CD14-positive monocyte (primary cell): ENCODE measurements at places on chromosomes 3 and 15. TPM values are rescaled to one million over a fixed set of nuclear protein-coding genes. Genes with fewer than 3 reads are reported as not detected.

DNA sequence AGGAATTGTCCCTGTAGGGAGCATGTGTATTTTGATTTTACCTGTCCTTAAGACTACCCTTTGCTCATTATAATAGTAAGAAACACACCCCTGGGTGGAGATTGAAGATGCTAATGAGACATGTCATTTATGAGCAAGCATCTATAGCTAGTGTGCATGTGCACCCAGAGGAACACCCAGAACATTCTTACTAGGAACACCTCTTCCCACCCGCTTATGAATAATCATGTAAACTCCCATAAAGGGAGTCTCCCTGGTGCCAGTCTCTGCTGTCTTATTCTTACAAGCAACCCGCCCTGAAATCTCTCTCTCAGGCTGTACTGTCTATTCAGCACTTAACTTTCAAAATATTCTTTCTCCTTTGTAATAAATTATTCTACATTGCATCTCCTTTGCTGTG is 1227.3 kb downstream of the ROBO1 start:
- no peaks in the 10 kb centered on the region for H3K27me3 ChIP-seq
- DNase-seq, result no peak
- H3K27ac ChIP-seq, result no peak overlapping the region
- no peaks in the 10 kb centered on the region for H3K36me3 ChIP-seq

The DOCK3 gene
- not detected for polyA plus RNA-seq

GRCh38 chr3:58179235-58180098 is 31.3 kb downstream of the DNASE1L3 start:
- no peaks in the 10 kb centered on the region for H3K36me3 ChIP-seq
- H3K27ac ChIP-seq, result no peak overlapping the region
- DNase-seq, result no peak
- no peaks in the 10 kb centered on the region for H3K27me3 ChIP-seq
- H3K4me1 ChIP-seq, result peaks cover 45% of the 10 kb centered on the region

DNA sequence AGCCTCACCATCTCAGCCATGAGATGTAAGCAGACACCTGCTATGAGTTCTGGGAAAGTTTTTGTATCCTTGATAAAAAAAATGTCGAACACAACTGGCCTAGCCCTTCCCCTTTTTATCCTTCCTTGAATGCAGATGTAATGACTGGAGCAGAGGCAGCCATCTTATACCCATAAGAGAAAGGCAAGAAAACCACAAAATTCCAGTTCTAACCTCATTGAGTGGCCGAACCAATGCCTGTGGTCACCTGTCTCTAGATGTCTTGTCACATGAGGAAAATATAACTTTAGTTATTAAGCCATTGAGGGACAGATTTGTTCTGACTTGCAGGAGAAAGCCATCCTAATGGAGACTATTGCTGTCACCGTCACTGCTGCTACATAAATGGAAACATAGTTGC is 80.4 kb upstream of the SLC6A6 start:
- H3K36me3 ChIP-seq, result no peaks in the 10 kb centered on the region
- no peak overlapping the region for H3K4me3 ChIP-seq
- peaks cover 3% of the 10 kb centered on the region for H3K4me1 ChIP-seq

DNA sequence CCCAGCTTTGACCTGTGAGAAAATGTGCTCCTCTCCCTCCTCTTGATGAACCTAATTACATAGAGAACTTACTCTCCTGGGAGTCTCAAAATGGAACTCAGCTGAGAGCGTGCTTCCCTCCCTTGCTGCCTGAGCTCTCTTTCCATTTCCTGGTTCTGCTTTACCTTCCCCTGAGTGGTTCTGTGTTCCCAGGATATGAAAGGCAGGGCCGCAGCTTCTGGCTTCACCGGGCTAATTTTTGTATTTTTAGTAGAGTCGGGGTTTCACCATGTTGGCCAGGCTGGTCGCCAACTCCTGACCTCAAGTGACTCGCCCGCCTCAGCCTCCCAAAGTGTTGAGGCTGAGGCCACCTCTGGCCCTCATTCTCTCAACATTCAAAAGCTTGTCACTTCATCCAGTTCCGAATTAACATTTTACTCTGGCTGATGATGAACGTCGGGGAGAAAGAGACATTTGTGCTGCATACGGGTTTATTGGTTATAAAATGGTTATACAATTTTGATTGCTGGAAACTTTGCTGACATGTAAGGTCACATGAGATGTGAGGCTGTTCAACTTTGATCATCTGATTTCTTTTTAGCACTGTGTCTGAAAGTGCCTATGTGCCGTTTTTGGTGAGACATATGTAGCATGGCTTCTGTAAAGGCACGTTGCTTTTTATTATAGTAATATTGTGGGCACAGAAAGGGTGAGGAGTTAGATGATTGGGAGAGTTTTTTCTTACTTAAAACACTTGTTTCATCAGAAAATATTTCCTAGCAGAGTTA is 6.6 kb downstream of the PLS1 start:
- no peak overlapping the region for H3K27ac ChIP-seq
- H3K36me3 ChIP-seq, result no peaks in the 10 kb centered on the region
- no peaks in the 10 kb centered on the region for H3K27me3 ChIP-seq
- H3K4me3 ChIP-seq, result no peak overlapping the region

The SYNPR gene
- not detected for polyA plus RNA-seq

The TSEN2 gene
- polyA plus RNA-seq, result 3.9 TPM

GRCh38 chr3:83438188-83438587 is 1520.6 kb upstream of the CADM2 start:
- no peaks in the 10 kb centered on the region for H3K36me3 ChIP-seq
- H3K27me3 ChIP-seq, result no peaks in the 10 kb centered on the region
- DNase-seq, result no peak

DNA sequence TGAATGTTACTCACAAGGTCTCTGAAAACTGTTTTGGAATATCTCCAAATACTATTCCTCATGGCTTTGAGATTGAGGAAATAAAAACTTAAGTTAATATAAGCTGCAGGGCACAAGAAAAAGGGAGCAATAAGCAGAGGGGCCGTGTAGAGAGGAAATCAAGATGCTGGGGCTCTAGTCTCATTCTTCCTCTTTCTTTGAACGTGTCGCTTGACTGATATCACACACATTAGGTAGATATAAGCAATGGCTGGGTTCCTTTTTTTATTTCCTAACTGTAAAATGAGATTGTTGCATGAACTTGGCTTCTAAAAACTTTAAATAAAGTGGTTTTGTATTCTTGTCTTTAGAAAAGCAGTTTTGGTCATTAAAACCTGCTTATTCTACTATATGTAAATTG is 326.7 kb upstream of the ROPN1 start:
- no peak overlapping the region for H3K27ac ChIP-seq
- no peak overlapping the region for H3K4me3 ChIP-seq
- H3K4me1 ChIP-seq, result peaks cover 9% of the 10 kb centered on the region
- DNase-seq, result no peak
- no peaks in the 10 kb centered on the region for H3K36me3 ChIP-seq

The ZNF774 gene
- 0.04 and 0.23 TPM in 2 replicates for polyA plus RNA-seq

The GOLGA6L7 gene
- not detected in 2 replicates for polyA plus RNA-seq

The STAB1 gene
- 15.8 TPM for polyA plus RNA-seq

GRCh38 chr15:66014635-66015182 is 145.4 kb downstream of the RAB11A start:
- no peak overlapping the region for H3K27ac ChIP-seq
- DNase-seq, result no peak
- H3K4me1 ChIP-seq, result no peaks in the 10 kb centered on the region

DNA sequence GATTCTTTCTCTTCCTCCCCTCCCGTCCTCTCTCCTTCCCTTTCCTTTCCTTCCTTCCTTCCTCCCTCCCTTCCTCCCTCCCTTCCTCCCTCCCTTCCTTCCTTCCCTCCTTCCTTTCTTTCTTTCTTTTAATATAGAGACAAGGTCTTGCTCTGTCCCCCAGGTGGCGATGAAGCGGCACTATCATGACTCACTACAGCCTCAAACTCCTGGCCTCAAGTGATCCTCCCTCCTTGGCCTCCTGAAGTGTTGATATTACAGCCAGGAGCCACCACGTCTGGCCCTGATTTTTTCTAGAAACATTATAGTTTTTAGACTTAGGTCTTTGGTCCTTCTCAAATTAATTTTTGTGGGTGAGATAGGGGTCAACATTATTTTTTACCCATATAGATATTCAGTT is 15.5 kb downstream of the GRM2 start:
- H3K4me3 ChIP-seq, result no peak overlapping the region
- H3K27ac ChIP-seq, result no peak overlapping the region
- H3K36me3 ChIP-seq, result no peaks in the 10 kb centered on the region

GRCh38 chr3:128864351-128864811 is 15.0 kb upstream of the ACAD9 start:
- H3K4me1 ChIP-seq, result peaks cover 34% of the 10 kb centered on the region
- H3K4me3 ChIP-seq, result no peak overlapping the region
- H3K36me3 ChIP-seq, result peaks cover 18% of the 10 kb centered on the region
- DNase-seq, result peak; percentile 11
- H3K27ac ChIP-seq, result no peak overlapping the region

The SLC9C1 gene
- not detected for polyA plus RNA-seq

DNA sequence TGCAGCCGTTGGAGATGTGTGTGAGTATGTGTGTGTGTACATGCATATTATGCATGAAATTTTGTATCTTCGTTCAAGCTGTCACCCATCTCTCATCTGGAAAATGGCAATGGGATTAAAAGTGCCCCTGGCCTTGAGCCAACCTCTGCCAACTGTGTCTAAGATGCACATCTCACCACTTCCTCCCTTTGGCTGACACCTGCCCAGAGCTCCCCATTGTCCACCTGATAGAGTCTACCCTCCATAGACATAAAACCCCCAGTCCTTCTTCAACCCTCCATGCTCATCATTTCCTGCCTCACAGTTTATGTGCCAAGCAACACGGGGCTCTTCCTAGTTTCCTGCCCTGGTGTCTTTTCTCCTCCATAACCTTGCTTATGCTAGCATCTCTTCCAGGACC is 187.5 kb upstream of the HES1 start:
- no peak overlapping the region for H3K4me3 ChIP-seq
- no peaks in the 10 kb centered on the region for H3K4me1 ChIP-seq
- H3K27me3 ChIP-seq, result no peaks in the 10 kb centered on the region
- no peaks in the 10 kb centered on the region for H3K36me3 ChIP-seq

DNA sequence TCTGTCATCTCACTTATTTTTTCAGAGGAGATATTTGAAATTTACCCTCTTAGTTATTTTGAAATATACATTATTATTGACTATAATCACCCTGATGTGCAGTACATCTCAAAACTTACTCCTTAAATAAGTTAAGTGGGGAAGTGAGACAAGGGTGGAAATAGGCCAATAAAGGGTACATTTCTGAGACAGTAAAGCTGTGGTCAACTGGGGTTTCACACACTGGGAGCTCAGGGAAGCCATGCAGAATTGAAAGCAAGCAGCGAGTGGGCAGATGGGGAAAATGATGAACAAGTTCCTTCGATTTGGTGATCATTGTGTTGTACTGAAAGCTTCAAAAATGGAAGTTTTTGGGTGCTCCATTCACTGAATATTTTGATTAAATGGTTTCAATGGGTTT is 21.6 kb upstream of the MOBP start:
- DNase-seq, result no peak
- H3K4me3 ChIP-seq, result no peak overlapping the region
- no peak overlapping the region for H3K27ac ChIP-seq
- H3K27me3 ChIP-seq, result no peaks in the 10 kb centered on the region
- H3K4me1 ChIP-seq, result no peaks in the 10 kb centered on the region
- no peaks in the 10 kb centered on the region for H3K36me3 ChIP-seq

GRCh38 chr3:194675680-194676079 is 3.7 kb upstream of the LSG1 start:
- no peaks in the 10 kb centered on the region for H3K36me3 ChIP-seq
- no peaks in the 10 kb centered on the region for H3K27me3 ChIP-seq
- H3K27ac ChIP-seq, result no peak overlapping the region
- H3K4me3 ChIP-seq, result no peak overlapping the region
- DNase-seq, result no peak

- peaks cover 62% of the 10 kb centered on the region for H3K4me1 ChIP-seq
- H3K36me3 ChIP-seq, result no peaks in the 10 kb centered on the region
- no peaks in the 10 kb centered on the region for H3K27me3 ChIP-seq
- no peak for DNase-seq
- H3K27ac ChIP-seq, result peak overlapping the region; percentile 31
Observed at GRCh38 chr3:46213201-46213600, 5.1 kb upstream of the CCR1 start.

DNA sequence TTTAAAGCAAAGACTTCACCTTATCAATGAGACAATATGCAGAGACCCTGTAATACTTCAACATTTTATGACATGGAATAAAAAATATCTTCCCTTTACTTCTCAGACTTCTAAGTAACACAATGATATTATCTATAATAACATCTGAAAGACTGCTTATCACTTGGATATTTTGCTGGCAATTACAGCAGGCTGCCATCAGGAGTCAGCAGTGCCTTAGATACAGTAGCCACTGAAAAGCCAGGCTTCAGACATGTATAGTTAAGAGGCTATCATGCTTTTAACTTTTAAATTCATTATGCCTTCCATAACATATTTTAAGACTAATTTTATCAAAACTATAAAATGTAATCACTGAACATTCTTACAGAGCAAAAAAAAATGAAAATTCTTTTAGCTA is 227.5 kb downstream of the NEK10 start:
- H3K4me3 ChIP-seq, result no peak overlapping the region
- H3K4me1 ChIP-seq, result no peaks in the 10 kb centered on the region
- DNase-seq, result no peak
- H3K36me3 ChIP-seq, result no peaks in the 10 kb centered on the region

- H3K27ac ChIP-seq, result no peak overlapping the region
- H3K4me3 ChIP-seq, result no peak overlapping the region
- no peaks in the 10 kb centered on the region for H3K27me3 ChIP-seq
- H3K36me3 ChIP-seq, result no peaks in the 10 kb centered on the region
- no peaks in the 10 kb centered on the region for H3K4me1 ChIP-seq
Observed at GRCh38 chr15:87671289-87671688, 585.2 kb downstream of the NTRK3 start.

GRCh38 chr3:149726716-149727407 is 25.4 kb downstream of the COMMD2 start:
- H3K4me1 ChIP-seq, result no peaks in the 10 kb centered on the region
- no peaks in the 10 kb centered on the region for H3K36me3 ChIP-seq
- H3K4me3 ChIP-seq, result no peak overlapping the region
- H3K27me3 ChIP-seq, result peaks cover 4% of the 10 kb centered on the region

GRCh38 chr3:127254033-127254644 is 33.7 kb downstream of the PRR20G start:
- no peak overlapping the region for H3K4me3 ChIP-seq
- H3K27ac ChIP-seq, result no peak overlapping the region
- no peaks in the 10 kb centered on the region for H3K4me1 ChIP-seq
- no peaks in the 10 kb centered on the region for H3K36me3 ChIP-seq
- DNase-seq, result no peak

DNA sequence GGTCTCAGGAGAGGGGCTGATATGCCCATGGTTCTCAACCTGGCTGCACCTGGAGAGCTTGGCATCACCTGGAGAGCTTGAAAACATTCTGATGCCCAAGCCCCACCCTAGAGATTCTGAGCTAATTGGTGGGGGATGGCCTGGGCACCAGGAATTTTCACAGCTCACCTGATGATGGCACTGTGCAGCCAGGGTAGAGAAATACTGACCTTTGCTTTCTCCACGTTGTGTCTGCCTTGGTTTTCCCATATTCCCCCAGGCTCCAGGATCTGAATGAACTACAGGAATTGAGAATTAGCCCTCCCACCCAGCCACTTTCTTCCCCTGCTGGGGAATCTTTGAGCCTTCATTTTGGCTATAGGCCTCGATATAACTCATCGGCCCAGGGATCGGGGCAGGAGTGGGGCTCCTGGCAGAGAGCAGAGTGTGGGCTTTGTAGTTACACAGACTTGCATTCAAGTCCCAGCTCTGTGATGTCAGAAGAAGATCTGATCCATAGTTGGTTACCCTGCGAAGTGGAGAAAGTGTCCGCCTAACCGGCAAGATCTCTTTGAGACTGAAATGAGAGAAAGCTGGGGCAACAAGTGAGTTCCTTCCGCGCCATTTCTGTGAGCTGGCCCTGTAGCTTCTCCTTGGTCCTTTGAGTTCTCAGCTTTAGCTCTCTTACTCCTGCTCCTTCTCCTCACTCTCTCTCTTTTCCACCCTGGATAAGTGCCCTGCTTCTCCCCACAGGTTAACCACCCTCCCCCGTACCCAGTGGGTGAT is 33.1 kb upstream of the UBE2Q2 start:
- no peaks in the 10 kb centered on the region for H3K36me3 ChIP-seq
- no peak overlapping the region for H3K27ac ChIP-seq
- H3K4me1 ChIP-seq, result no peaks in the 10 kb centered on the region

The SNX4 gene
- polyA plus RNA-seq, result 51.5 TPM
